NCI-H1417 treated with DMSO at 0.1 percent for 48 hours (cell line): ENCODE measurements at places on chromosomes 16 and 17.

DNA sequence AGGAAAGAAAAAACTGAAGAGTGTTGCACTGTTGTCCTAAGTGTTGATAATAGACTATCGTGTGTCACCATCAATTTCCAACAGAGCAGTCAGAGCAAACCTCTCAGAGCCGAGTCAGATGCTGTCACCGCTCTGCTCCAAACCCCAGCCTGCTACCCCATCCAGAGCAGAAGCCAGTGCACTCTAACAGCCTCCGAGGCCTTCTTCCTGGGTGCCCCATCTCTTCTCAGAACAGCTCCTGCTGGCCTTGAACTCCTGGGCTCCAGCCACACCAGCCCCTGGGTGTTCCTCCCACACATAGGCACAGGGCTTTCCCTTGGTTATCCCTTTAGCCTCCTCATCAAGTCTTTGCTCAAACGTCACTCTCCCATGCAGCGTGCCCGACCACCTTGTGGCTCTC, 21.0 kb downstream of the MEIOB start:
- no peak for DNase-seq

- peak; percentile 72 for DNase-seq
Measured at GRCh38 chr16:4344983-4345835, 5.9 kb downstream of the PAM16 start.

DNA sequence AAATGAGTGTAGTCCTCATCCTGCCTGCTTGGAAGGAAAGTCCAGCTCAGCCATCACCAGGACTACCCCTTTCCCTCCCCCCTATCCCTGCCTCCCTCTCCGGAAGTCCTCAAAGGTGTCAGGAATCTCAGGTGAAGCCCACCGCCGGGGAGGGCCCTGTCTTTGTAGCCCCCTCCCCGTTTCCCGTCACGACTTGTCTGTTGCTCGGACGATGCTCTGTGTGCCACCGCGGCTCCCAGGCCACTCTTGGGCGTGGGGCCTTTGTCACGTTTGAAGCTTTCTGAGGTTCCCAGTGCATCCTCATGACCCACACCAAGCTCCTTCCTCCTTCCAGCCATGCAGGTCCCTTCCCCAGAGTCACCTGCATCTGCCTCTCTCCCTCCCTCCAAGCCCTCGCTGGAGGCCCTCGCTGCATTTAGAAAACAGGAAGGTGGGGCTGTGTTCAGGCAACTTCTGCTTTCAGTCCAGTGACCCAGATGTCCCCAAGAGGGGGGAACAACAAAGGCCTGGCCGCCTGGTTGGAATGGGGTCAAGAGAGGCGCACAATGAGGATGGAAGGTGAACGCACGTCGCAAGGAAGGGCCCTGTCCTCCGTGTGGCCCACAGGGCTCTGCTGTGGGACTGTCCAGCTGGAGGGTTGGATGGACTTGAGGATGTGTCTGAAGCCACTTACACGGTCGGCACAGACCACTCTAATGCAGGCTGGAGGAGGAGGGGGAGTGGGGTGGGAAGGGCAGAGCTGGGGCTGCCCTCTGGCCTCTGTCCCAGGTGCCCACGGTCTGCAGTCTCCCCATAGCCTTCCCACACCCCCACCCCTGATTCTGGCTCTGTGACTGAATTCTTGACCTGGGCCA, 59.9 kb downstream of the OR1D5 start:
- no peak for DNase-seq

DNA sequence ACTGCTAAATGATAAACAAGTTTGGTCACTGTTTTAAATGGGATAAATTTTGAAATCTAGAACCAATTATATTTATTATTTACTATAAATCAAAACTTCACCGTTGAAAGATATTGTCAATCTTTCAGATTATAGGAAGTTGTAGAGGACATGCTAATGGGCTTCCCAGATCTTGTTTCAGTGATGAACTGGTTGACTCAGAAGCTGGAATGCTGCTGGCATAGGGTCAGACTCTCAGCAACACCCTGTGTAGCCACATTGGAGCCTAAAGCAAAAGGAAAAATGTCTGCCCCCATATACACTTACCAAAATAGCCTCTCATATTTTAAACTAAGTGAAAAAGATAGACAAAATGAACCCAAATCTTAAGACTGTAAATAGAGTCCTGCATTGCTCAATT, 916.9 kb upstream of the SOX9 start:
- DNase-seq: no peak

DNA sequence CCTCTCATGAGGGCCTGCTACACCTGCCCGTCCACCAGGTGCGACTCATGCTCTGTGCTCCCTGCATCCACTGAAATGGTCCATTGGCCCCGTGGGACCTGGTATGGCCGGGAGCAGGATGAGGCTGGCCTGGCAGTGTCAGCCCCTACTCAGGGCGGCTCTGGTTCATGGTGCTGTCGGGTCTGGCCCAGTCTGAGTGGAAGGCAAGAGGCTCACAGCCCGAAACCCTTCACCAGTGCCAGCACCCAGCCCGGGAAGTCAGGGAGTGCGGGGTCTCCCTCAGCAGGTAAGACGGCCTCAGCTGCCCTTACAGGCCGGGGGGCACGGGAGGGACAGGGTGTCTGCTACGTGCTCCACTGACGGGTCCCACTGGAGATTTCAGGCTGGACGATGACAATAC, 40.5 kb upstream of the RASD1 start:
- no peak for DNase-seq

DNA sequence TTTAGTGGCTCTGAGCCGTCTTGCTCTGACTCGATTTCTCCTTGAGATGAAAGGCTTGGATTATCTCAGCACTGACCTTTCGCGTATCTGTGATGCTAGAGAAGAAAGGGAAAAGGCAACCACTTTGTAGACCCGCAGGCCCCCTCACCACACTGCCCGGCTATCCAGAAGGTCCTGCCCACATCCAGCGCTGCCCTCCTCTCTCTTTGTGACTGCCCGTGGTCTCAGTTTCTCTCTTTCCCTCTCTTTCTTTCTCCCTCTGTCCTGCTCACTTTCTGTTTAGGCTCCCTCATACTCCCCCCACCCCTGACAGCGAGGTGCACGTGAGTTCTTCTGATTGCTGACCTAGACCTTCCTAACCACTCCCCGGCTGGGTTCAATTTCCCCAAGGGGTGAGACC, 12.8 kb upstream of the TBX21 start:
- DNase-seq: no peak

DNA sequence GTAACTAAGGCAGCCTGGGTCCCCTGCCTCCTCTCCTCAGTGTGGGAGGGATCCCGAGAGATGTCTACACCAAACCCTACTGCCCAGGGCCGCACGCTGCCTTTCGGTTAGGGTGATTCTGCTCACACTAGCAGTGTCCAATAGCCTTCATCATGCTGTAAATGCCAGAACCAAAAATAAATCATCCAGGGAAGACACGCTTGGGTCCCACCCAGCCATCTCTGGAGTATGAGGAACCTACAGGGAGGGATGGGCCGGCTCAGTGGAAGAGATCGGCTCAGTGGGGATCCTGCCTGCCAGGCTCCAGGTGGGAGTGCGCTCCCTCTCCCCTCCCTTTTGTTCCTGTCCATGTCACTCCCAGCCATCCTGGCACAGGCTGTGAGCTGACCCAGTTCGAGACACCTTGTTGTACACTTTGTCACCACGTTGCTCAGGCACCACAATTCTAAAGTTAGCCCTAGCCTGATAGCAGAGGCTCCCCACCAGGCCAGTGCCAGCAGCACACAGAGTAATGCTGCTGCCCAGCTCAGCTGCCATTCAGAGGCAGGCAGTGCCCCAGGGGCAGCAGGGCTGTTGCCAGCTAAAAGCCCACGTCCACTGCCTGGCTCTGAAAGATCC, 24.5 kb downstream of the PEMT start:
- no peak for DNase-seq

- no peak for DNase-seq
Measured at GRCh38 chr17:48790607-48791127, 26.4 kb downstream of the TTLL6 start.

GRCh38 chr16:2884041-2884451, 1.0 kb downstream of the FLYWCH2 start:
- no peak for DNase-seq

- no peak for DNase-seq
Measured at GRCh38 chr16:55534756-55535155, 25.9 kb downstream of the LPCAT2 start.

- DNase-seq: no peak
Measured at GRCh38 chr17:57873261-57874057, 23.6 kb upstream of the MRPS23 start.

- DNase-seq: no peak
Measured at GRCh38 chr16:86018071-86018470, 119.1 kb downstream of the IRF8 start.

DNA sequence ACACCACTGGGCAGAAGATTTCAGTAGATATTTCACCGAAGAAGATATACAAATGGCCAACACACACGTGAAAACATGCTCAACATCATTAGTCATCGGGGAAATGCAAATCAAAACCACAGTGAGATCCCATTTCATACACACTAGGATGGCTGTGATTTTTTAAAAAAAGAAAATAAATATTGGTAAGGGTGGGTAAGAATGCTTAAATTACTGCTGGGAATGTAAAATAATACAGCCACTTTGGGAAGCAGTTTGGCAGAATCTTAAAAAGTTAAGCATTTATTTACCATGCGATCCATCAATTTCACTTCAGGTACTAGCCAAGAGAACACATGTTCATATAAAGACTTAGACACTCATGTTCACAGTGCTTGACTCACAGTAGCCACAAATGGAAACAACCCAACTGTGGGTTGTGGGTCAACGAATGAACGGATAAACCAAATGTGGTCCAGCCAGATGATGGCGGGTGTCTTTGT, 6.5 kb upstream of the C16orf74 start:
- no peak for DNase-seq

- DNase-seq: no peak
Measured at GRCh38 chr16:12906765-12907516, 5.5 kb downstream of the SHISA9 start.

DNA sequence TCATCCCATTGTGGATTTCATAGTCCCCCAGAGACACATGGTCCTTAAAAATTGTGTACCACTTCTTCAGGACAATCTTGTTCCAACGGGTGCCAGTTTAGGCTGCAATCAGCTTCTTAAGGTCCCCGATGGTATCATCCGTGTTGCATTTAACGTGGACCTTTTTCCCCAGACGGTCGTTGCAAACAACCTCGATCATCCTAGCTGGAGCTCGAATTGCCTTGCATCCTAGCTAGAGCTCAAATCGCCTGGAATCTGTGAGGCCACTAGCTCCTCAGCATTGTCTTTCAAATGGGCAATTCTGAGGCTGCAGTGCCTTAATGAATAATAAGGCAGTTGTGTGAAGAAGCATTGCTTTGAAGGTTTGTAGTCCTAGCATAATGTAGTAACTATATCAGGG, 37.7 kb upstream of the RHBDL3 start:
- DNase-seq: no peak

DNA sequence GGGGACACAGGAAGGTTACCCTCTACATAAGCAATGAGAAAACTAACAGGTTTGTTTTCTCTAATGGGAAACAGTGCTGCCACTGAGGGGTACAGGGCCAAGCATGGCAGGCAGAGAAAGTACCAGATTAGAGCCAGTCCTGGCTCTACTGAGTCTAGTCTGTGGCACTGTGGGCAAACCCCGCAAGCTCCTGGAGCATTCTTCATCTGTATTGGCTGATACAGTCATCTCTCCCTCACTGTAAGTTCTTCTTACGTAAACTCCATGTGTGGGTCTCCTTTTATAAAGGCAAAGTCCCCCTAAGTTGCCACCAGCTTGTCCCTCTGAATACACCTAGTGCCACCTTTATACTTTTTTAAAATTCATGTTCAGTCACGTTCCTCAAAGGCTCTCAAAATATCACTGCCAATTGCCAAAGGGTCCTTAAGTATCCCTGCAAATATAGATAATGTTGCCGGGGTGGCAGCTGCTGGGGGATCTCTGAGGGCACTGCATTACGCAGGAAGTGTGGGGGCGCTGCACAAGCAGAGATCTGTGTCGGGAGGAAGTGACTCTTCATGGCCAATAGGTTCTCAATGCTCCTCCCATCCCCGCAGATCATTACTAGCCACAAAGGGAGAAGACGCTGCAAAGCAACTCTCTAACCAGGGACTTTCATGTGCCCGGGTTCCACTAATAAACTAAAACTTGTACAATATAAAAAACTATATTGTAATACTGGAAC, 18.8 kb downstream of the XPO6 start:
- no peak for DNase-seq

DNA sequence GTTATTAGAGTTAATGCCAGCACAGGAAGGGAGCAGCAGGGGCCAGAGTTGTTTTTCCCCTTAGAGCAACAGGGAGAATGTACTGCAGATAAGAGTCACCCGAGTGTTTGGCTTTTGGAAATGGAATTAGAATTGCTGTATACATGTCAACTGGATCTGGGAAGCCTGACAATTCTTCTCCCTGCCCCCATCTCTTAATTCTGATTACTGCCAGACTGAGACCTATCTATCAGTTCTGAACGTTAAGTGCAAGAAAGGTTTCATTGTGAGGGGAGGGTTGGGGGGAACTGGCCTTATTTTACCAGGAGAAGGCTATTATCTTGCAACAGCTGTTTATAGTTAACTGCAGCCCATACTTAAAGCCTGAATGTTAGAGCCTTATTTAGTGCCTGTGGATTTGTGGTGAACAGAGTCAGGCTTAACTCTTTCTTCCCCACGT, 424.5 kb upstream of the CDH11 start:
- no peak for DNase-seq

DNA sequence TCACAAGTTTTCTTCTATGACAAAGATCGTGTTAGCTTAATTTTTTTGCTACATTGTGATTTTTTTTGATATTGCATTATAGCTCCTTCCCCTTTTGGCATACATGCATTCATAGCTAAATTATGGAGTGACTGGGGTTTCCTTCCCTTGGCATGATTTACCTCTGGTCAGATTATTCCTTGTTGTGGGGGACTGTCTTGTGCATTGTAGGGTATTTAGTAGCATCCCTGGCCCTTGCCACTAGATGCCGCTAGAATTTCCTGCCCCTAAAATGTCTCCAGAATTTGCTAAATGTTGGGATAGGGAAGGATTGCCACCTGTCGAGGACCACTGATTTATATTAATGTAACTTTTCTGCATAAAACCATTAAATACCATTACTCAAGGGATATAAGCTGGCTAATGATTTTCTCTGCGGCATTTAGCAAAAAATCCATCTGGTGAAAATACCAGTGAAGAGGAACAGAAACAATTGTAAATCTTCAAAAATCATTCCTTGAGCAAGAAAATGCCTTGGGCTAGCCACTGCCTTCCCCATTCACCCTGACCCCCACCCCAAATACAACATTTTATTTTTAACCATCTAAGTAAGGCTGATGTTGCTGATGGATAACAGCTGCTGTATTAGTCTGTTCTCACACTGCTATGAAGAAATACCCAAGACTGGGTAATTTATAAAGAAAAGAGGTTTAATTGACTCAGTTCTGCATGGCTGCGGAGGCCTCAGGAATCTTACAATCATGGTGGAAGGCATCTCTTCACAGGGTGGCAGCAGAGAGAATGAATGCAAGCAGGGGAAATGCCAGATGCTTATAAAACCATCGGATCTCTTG, 195.2 kb downstream of the MAP2K6 start:
- no peak for DNase-seq

GRCh38 chr17:45861165-45861564, 16.5 kb downstream of the SPPL2C start:
- DNase-seq: no peak

- no peak for DNase-seq
Measured at GRCh38 chr16:8818504-8819270, 21.0 kb downstream of the PMM2 start.
